Activated CD4-positive, alpha-beta T cell treated with anti-CD3 and anti-CD28 coated beads, Interleukin-2, amount 50 U/mL, for 4 hours (primary cell): ENCODE measurements at places on chromosomes 7 and 10.

DNA sequence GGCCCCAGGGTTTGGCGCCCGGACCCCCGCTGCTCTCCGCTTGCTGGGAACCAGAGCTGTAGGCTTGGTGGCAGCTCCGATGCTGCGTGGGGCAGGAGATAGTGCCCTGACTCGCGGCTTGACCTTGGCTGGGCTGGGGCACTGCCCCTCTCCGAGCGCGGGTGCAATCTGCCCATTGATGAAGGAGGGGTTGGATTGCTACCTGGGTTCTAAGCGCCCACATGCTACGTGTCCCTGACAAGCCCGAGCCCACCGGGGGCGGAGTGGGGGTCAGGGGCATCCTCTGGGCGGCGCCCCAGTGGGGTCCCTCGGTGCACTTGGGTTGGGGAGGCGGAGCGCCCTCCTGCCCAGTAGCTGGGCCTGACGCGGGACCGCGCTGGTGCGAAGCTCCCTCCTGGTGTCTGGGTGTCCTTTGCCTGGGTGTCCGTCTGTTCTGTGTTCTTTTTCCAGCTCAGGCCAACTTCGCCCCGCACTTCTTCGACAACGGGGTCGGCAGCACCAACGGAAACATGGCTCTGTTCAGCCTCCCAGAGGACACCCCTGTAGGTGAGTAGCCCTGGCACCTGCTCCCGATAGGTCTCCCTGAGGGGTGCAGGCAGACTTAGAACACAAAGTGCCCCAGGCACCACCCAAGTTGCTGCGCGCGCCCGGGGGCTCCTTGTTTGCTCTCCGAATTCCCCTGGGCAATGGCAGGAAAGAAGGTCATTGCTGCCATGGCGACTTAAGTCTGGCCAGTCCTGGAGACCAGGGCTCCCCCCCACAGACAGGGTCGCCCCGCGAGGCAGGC is 900 bp downstream of the CDHR1 start:
- no peak for DNase-seq

- DNase-seq: no peak
Measured at GRCh38 chr7:137968890-137969289, 33.0 kb downstream of the CREB3L2 start.

- DNase-seq: no peak
Measured at GRCh38 chr7:147207988-147208387, 1091.4 kb downstream of the CNTNAP2 start.

DNA sequence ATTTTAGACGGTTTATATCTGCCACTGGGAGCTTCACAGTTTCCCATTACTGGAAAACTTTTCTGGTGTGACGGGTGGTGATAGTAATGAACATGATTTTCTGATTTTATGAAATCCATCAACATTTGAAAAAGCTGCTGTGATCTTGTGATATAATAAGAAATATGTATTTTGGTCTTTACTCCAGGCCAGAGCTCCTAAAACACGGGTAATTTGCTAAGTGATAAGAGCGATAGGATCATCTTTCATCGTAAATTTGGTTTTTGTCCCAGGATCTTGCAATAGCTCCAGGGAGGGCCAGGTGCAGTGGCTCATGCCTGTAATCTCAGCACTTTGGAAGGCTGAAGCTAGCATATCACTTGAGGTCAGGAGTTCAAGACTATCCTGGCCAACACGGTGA is 10.8 kb upstream of the RNF216 start:
- no peak for DNase-seq

DNA sequence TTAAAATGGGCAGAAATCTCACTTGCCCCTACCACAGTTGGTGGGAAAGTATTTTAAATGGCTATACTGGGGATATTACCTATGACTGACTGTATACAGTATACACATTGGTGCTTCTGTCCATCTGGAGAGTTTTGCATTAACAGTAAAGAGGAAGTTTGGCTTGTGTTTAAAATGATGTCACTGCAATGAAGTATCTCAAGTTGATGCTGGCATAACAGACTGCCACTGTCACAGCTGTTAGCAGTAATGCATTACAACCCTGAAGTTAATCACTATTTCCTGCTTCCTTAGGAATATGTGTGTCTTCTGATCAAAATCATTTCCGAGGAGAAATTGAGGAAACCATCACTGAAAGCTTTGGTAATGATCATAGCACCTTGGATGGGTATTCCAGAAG is 1.9 kb downstream of the DKK1 start:
- DNase-seq: no peak

DNA sequence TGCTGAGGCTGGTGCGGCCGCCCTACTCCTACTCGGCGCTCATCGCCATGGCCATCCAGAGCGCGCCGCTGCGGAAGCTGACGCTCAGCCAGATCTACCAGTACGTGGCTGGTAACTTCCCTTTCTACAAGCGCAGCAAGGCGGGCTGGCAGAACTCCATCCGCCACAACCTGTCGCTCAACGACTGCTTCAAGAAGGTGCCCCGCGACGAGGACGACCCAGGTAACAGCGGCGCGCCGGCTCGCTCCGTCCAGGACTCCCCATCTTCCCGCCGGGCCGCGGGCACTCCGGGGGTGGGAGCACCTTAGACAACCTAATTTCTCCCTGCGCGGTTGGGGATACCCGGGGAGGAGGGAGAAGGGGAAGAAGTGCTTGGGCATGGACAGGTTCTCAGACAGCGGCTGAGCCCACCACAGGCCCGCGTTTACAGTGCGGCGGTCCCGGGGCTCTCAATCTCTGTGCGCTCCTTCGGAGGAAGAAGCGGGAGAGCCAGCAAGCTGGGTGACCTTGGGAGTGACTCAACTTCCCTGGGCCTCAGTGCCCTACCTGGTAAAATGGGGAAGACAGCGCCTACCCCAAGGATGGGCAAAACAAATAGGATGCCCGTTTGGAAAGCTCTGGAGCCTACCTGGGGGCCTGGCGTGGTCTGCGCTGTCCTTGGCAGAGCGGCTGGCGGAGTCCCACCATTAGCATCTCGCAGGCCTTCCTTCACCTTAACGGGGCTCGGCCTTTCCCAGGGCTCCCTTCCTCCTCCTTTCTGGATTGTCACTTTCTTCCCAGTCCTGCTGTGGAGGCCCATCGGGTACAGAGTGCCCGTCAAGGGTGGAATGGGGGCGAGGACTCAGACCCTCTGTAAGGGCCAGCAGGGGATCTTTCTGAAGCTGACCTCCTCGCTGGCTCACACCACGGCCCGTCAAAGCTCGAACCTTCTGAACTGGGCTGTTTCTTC is 852 bp downstream of the FOXI2 start:
- no peak for DNase-seq

GRCh38 chr10:102450124-102450373 is 1.3 kb downstream of the C10orf95 start:
- DNase-seq: no peak

GRCh38 chr7:93894966-93895640 is 4.5 kb upstream of the TFPI2 start:
- DNase-seq: no peak

- DNase-seq: peak; percentile 27
Measured at GRCh38 chr10:110843031-110843430, 28.7 kb upstream of the PDCD4 start.

DNA sequence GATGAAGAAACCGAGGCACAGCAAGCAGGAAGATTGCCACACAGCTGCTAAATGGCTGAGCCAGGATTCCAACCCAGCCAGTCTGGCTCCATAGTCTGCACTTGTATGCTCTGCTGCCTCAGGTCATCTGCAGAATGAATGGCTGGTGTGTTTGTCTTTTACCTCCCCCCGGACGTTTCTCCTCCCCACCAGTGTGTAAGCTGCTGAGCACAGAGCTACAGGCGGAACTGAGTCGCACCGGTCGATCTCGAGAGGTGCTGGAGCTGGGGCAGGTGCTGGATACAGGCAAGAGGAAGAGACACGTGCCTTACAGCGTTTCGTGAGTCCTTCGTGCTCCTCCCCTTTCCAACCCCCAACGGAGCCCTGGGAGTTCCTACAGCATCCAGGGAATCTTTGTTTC is 2.6 kb downstream of the CNPY4 start:
- DNase-seq: no peak

- DNase-seq: no peak
Measured at GRCh38 chr7:27374958-27375841, 132.6 kb downstream of the EVX1 start.

DNA sequence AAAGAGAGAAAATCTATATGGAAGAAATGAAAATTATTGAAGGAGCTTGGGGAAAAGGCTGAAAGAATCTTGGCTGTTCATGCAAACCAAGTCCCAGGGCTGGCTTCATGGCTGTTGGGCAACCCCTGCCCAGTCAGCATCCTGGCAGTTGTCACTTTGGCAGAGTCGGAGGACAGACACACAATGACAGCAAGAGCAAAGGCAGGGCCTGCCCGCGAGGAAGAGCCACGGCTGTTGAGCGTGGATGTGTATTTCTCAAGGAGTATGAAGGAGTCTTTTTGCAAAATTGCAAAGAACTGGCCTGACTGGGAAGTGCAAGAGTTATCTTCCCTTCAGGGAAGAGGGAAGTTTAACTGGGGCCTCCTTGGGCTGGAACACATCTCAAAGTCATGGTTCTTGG is 11.7 kb downstream of the PTPRE start:
- DNase-seq: no peak

- DNase-seq: no peak
Measured at GRCh38 chr7:69749994-69750393, 151.7 kb downstream of the AUTS2 start.

GRCh38 chr7:69659983-69660382 is 61.7 kb downstream of the AUTS2 start:
- no peak for DNase-seq

- DNase-seq: peak; percentile 61
Measured at GRCh38 chr7:100965723-100966541, 3.4 kb upstream of the MUC12 start.

GRCh38 chr10:4353964-4354363 is 472.0 kb upstream of the AKR1E2 start:
- no peak for DNase-seq

DNA sequence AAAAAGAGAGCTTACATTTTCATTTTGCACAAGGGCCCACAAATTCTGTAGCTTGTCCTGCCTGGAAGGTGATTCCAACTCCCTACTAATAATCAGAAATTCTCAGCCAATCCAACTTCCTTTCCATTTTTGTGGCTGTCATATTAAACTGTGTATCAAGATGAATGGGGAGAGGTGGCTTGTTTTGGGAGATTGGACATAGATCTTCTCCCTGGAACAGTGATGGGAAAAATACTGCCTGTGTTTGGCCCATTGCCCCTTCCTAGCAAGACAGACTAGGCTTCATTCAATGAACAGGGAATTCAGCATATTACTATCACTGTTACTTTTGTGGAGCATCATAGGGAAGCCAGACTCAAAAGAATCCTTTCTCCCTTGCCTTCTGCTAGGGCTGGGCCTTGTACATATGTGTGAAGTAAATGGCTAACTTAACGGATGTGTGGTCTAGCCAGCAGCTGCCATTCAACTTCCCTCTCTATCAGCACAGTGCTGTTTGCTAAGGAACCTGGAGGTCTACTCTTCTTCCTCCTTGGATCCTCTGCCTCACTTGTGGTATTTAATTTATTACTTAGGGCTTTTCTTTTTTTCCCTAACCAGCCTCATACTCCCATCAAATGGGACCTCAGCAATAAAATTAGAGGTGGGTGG is 326.0 kb downstream of the BICC1 start:
- DNase-seq: no peak

DNA sequence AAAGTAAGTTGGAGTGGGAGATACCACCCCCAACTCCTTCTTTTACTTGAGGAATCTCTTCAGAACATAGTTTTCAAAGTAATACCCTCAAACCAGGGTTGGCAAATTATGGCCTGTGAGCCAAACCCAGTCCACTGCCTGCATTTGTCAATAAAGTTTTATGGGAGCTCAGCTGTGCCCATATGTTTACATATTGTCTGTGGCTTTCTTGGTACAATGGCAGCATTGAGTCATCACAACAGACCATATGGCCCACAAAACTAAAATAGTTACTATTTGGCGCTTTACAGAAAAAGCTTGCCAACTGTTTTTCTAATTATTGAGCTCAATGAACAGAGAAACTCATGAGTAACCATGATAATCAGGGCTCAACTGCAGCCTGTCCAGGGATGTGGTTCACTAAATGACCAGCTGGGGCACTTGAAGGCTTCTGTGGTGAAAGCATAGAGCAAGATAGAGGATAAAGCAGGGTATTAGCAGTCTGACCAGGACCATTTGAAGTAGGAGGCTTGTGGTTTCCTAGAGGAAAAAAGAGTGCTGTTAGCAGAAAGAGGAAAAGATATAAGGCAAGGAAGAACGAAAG is 196.0 kb upstream of the GRB10 start:
- no peak for DNase-seq

GRCh38 chr10:73850863-73851461 is 23.4 kb downstream of the CAMK2G start:
- no peak for DNase-seq

DNA sequence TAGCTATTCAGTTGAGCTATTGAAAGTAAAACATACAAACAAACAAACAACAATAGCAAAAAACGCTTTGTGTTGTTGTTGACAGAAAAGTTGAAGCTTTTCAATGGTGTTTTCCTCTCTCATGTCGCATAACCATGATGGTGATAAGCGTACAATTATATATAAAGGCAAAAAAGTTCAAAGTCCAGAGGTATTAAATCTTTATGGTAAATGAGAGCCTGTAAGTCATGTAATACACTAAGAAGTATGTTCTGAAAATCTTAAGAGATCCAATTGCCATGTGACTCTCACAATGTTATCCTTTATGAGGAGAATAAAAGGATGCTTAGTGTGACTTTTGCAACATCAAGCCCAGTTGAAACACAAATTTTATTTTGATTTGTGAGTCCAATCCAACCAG is 93.9 kb downstream of the PPP1R9A start:
- no peak for DNase-seq

- no peak for DNase-seq
Measured at GRCh38 chr10:79352035-79352877, 5.0 kb downstream of the PPIF start.

DNA sequence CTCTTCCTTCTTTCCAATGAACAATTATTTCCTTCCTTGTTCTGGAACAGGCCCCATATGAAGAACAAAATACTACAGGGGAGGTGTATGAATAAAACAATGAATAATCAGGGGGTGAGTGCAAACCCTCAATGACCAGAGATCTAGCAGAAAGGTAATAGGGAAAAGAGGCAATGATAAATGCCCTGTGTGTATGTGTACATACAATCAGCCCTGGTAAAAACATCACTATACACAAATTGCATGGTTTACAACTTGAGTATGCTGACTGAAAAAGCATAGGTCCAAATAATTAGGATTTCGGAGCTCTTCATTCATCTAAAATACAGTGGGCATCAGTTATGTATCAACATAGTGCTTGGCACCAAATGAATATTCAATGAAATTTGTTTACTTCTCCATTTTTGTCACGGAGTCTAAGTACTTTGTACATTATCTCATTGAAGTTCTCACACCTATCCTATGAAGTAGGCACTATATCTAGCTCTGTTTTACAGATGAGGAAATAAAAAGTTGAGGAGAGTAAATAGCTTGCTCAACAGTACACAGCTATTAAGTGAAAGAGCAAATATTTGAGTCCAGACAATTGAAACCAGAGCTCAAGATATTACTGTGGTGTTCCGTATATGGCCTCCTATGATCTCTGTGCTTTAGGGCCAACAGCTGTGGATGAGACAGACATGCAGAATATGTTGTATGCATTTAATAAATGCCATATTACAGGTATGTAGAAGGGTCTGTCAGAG is 1065.4 kb downstream of the SORCS3 start:
- DNase-seq: no peak

GRCh38 chr10:110083884-110084283 is 76.1 kb downstream of the ADD3 start:
- no peak for DNase-seq

- no peak for DNase-seq
Measured at GRCh38 chr7:140229101-140229525, 52.3 kb upstream of the KDM7A start.

GRCh38 chr10:123995461-123996131 is 97.8 kb downstream of the CHST15 start:
- DNase-seq: no peak

GRCh38 chr10:119161680-119162451 is 3.6 kb downstream of the SFXN4 start:
- no peak for DNase-seq

GRCh38 chr10:103986360-103986759 is 19.4 kb downstream of the SLK start:
- DNase-seq: no peak
